Esophagus mucosa (tissue), 1 donor: ENCODE measurements at places on chromosomes 4 and X. TPM values are rescaled to one million over a fixed set of nuclear protein-coding genes. Genes with fewer than 3 reads are reported as not detected.

GRCh38 chr4:36254371-36254770 lies 10.1 kb upstream of the ARAP2 start:
- no peak for ATAC-seq

TMEM150C gene
- 0.80 TPM for total RNA-seq

DNA sequence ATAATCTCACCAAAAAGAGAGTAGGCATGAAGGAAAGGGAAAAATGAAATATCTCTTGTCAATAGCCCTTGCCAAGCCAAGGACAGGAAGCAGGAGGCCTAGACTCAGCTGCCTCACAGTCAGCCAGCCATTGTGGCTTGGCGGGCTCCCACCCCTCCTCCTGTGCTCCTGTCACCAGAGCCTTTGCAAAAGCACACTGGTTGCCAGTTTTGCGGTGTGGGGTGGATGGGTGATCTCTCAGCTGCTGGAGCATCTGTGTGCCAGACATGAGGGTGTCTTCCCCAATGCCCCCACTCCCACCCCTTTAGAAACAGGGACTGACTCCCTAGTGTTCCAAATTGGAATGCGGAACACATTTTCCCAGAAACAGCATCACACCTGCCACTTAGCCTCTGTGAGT lies 26.1 kb downstream of the ARHGEF6 start:
- ATAC-seq: no peak

HTN1 gene
- not detected for total RNA-seq

DNA sequence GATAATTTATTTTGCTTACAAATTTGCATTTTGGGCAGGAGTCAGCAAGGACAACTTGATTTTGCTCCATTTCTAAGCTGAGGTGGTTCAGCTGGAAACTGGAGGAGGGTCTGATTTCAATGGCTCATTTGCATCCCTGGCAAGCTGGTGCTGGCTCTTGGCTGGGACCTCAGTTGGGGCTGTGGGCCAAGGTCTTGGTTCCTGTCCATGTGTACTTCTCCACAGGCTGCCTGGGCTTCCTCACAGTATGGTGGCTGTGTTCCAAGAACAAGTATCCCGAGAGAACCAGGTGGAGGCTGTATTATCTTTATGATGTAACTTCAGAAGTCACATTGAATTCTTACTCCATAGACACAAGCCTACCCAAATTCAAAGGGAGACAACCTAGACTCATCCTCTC lies 77.0 kb upstream of the STX18 start:
- no peak for ATAC-seq

DNA sequence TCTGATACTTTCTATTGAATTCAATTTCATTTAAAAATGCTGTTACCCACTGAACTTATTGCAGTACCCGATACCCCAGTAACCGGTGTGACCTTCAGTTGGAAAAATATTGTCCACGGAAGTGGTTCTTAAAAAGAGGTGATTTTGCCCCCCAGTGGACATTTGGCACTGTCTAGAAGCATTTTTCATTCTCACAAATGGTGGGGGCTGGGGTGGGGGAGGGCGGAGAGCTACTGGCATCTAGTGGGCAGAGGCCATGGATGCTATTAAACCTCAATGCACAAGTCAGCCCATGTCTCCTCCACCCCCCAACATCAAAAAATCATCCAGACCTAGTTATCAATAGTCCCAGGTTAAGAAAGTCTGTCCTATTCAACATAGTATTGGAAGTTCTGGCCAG lies 19.6 kb upstream of the CHM start:
- ATAC-seq: no peak

GRCh38 chrX:139931646-139932072 lies 1.2 kb downstream of the ATP11C start:
- no peak for ATAC-seq

DNA sequence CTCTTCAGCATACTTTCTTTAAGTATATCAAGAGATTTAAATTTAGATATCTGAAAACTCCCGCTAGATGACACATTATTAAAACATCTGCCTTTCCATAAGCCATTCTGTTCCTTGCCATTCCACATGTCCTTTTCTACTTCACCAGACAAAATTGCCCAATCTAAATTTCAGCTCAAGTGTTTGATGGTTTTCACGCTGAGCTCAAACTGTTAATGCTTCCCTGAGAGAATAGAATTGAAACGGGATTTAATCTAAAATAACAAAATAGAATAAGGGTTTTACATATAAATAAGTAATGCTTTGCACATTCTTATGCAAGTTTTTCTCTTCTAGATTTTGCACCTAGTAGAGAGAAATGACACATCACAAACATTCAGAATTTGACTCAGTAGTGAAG lies 764.5 kb upstream of the TENM3 start:
- no peak for ATAC-seq
